ENCODE measurements at places on chromosomes 16 and 17.

DNA sequence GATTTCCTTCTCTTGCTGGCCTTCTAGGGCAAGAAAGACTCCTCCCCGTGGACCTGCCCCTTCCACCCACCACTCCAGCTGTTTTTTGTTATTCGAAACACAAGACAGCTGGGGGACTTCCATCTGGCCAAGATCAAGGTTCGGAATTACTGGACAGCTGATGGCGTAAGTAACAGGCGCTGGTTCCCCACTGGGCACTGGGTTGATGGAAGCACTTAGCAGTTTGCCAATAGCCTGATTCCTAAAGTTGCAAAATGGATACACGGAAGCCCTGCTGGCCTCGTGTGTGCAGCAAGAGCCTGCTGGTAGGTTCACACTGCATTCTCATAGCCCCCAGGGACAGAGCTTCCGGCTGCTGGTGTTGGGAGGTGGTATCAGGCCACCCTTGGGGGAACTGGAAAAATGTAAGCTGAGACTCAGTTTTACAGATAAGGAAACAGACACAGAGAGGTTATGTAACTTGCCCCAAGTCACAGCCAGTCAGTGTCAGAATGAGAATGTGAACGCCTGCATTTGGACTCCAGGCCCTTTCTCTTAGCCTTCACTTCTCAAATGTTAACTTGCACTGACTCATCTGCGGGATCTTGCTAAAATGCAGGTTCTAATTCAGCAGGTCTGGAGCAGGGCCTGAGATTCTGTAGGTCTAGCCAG lies 171.7 kb downstream of the KATNIP start:
- DNase-seq = no peak

DNA sequence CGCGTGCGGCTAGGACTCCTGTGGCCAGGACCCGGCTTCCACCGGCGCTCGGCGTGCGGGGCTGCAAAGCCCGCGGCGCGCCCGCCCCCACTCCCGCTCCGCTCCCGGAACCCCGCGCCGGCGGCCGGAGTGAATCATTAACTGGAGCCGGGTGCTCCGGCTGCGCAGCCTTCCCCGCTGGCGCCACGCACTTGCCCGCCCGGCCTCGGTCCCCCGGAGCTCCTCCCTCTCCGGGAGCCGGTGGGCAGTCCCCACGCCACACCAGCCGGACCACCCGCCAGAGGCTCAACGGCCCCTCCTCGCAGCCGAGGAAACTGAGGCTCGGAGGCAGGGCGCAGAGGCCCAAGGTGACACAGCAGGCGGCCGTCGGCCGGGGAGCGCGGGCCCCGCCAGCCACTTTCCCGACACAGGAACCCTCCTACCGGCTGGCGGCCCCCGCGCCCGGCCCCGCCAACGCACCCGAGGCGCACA lies 580 bp downstream of the BCAR1 start:
- DNase-seq = no peak

DNA sequence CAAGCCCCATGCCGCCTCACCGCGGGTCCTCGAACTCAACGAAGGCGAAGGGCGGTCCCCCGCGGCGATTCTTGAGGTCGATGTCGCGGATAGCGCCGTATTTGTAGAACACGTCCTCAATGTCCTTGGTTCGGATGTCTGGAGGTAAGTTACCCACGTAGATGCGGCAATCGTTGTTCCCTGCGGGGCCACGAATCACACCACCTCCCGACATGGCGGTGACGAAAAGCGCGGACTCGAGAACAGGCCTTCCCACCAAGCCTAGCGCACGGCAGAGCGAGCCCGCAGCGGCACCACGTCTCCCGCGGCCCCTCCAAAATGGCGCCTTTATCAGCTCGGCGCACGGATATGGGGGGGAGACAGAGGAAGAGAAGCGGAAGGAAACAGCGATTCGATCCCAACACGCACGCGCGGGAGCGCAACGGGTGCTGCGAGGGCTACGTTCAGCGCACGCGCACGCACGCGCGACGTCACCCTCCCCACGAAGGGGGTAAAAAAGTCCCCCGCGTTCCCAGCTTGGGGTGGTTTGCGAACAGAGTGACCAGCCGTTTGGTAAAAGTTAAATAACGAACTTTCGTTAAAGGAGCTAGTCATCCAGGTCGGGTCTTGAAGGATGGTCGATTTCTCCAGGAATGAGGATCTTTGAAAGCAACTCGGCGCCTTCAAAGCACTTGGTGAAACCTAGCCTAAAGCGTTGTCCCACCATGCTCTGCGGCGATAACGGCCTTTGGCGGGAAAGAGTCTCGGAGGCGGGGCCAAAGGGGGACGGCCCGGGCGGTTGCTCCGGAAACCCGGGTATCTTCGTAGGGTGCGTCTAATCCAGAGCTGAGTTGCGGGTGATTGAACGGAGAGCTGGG lies at the start of gene SRSF1:
SRSF1 (minus strand) TSS at position 323 of the 857 bp plus-strand sequence; CDS start at position 214, 109 bp downstream.
- peak; percentile 96 for DNase-seq

DNA sequence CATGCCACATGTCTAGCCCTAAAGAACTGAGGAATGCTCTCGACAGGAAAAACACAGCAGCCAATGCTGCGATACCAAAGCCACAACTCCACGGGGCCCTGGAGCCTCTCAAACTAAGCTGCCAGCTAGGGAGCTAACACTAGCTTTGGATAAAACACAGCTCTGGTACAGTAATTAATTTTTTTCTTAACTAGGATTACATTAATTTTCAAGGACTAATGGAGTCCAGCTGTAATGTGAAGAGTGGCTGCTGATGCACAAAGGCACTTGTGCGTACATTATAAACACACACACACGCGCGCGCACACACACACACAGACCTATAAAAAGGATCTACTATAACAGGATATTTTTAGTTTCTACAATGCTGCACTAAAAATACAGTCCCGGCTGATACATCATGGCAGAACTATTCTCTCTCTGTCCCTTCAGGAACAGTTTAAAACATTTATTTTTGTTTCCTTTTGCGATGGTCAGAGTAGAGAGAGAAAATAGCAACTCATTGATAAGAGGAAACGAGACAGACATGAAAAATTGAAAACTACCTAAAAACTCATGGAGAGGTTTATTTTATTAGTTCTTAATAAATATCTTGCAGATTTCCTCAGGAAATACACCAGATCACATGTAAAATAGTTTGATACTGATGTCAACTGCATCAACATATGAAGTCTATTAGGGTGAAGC lies 88.5 kb downstream of the SMG6 start:
- DNase-seq = no peak

- DNase-seq = no peak
Observed at GRCh38 chr17:60455378-60455777, 33.1 kb downstream of the CHCT1 start.

DNA sequence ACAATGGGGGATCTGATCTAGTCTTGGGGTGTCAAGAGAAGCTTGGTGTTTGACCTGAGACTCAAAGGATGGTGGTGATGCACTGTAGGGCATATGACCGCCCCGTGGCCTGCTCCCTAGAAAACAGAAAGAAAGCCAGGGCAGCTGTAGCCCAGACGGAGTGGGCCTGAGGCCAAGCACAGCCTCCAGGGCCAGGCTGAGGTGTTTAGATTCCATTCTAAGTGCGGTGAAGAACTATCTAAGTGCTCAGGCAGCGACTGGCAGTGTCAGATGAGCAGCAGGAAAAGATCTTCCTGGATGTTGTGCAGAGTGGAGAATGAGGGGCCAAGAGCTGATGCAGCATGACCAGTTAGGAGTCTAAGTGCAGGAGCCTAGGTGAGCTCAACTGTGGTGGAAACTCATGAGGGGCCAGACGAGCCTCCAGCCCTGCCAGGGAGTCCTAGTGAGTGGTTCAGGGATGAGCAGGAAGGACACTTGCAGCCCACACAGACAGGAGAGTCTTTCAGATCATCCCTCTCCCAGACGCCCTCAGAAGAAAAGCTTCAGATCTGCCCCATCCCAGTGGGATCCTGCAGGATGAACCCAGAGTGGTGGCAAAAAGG lies 314.2 kb upstream of the CCL2 start:
- no peak for DNase-seq

GRCh38 chr17:21004016-21004930 lies 38.5 kb downstream of the USP22 start:
- no peak for DNase-seq

- no peak for DNase-seq
Observed at GRCh38 chr16:82078125-82078524, 43.1 kb downstream of the HSD17B2 start.

DNA sequence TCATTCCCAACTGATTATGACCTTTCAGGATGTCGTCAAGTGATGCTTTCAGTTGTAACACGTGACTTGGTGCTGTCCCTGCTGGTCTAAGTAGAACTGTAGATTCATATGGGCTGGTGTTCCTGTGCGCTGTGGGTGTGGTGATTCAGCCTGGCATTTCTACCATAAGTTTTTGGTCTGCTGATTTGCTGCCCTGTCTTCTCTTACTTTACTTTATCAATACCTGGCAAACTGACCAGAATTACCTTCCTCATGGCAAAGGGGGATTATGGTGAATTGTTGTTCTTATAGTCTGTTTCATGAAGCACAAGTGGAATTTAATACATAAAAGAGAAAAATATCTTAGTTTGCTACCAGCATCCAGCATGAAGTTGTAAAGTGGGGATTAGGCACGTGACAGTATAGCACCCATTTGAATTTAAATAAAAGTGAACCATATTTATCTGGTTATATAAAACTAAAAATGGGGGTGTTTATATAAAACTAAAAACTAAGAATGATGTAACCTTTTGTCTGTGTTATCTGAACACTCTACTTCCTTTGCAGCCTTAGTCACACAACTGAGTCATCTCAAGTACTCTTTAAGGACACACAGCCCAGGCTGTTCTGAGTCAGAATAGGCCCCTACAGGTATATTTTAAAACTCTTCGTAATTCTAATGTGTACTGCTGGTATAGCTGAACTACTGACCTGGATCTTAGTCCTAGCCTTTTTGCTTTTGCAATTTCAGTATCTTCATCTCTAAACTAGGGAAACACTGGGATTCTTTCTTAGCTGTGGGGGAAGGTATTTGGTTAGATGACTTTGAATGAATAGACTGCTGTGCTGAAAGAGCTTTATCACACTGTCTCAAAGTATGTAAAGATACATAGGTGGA lies 28.3 kb downstream of the TTC19 start:
- DNase-seq = peak; percentile 10

GRCh38 chr16:46889942-46890300 lies 5.8 kb downstream of the GPT2 start:
- DNase-seq = no peak

- no peak for DNase-seq
Observed at GRCh38 chr17:1755827-1756262, 6.0 kb upstream of the SERPINF1 start.

GRCh38 chr17:17352836-17353624 lies 49.9 kb downstream of the NT5M start:
- no peak for DNase-seq

DNA sequence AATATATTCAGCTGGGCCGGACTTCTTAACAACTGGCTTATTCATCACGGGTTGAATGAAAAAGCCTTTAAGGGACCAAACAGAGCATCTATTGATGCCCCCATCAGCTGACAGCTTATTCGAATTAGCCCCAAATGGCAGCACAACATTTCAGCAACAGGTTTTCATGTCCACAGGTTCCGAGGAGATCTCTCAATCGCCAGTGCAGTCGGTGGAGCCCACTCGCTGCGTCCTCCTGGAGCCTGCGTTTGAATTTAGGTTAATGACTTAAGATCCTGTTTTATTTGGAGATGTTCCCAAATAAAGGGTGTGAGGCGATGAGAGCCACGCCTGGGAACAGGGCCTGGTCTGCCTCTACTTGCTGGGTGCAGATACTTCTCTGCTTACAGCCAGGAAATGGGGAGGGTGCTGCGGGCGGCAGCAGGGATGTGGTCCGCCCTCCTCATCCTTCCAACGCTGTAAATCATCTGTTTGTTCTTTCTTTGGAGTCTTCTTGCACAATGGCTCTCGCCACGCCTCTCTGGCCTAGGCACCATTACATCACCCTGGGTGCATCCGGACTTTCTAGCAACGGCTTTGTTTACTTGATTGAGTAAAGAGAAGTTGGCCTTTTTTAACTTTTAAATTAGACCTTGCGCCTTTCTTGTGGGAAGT lies 22.6 kb downstream of the NDE1 start:
- peak; percentile 63 for DNase-seq

- no peak for DNase-seq
Observed at GRCh38 chr17:82823004-82823403, 16.8 kb downstream of the ZNF750 start.

GRCh38 chr16:73565263-73565662 lies 517.3 kb upstream of the ZFHX3 start:
- no peak for DNase-seq

DNA sequence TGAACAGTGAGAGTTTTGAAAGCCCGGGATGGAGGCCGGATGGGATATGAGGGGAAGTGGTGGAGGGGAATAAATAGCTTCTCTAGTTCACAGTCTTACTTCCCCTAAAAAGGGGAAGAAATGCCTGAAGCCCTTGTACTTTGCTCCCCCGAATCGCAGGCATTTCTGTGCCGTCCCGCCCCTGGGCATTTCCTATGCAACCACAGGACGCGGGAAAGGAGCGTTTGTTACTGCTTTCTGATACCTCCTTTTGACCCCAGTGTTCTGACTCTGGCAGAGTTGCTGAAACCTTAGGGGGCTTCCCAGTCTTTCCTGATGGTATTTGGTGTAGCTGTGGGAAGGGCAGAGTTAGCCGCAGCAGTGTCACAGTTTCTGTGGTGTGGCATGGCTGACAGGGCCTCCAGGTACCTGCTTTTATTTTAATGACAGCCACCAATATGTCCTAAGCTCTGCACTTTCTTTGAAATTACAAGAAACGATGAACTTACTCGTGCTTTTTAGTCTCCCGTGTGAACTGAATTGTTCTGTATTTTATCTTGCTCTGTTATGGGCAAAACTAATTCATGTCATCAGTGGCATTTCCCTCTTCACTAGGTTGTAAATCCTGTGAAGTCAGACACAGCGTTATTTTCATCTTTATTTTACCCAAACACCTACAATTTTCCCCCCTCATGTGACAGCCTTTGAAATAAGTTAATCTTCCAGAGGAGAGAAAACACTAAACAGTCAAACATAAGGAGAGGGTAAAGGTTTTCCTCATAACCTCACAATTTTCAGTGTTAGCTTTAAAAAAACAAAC lies 27.1 kb downstream of the USP10 start:
- no peak for DNase-seq

DNA sequence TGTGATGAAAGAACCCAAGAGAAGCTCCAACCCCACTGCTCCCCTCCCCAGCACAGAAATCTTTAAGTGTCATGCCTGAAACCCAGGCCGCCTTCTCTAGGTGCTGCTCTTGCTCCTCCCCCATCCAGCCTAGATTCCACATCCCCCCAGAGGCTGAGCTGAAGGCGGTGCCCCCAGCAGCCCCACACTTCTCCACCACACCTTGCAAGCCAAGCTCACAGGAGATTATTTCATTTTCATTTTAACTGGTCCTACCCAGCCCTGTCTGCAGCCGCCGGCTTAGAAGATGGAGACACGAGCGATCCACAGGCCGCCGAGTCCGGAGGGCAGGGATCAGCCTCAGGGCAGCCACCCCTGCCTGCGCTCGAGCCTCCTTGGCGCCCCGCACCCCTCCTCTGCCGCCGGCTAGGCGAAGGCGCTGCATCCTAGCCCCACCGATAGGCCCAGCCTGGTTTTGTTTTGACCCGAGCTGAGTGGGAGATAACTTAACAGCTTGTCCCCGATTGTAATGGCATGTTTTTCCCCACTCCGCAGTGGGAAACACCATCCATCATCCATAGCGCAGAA lies 125.3 kb downstream of the RBFOX3 start:
- no peak for DNase-seq

GRCh38 chr16:73840728-73841127 lies 455.9 kb upstream of the PSMD7 start:
- DNase-seq = no peak

GRCh38 chr17:72719578-72720493 lies 372.7 kb downstream of the SLC39A11 start:
- DNase-seq = no peak

Data from effector CD4-positive, alpha-beta T cell (primary cell).